Daoy (cell line): ENCODE measurements at places on chromosomes 6 and 20. TPM values are rescaled to one million over a fixed set of nuclear protein-coding genes. Genes with fewer than 3 reads are reported as not detected.

DNA sequence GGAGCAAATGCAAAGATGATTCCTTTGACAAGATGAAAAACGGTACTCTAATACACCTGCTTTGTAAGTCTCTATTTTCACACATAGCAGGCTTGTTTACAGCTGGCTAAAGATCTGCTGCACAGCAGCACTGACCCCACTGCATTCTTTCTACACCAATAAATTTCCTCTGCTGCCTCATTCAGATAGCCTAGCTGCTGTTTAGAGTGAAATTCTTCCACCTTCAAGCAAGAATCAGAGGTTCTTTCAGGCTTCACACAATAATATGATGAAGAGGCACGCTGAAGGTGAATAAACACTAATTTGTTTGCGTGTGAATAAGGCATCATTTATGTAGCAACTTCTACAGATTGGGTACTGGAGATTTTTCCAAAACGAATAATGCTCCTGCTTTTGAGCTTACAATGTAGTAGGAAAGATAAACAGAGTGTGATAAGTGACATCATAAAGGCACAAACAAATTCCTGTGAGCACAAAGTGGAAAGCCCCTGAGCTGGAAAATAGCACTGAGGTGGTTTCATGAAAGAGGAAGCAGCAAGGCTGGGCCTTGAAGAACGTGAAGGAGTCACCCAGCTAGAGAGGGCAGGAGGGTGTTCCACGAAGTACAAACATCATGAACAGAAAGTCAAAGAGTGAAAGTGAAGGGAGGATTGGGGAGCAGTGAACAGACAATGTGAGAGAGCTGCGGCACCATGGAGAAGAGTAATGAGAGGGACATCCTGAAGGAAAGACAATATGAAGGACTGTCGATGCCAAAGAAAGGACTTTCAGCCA lies 543.4 kb downstream of the CD83 start:
- peak; percentile 17 for DNase-seq

DNA sequence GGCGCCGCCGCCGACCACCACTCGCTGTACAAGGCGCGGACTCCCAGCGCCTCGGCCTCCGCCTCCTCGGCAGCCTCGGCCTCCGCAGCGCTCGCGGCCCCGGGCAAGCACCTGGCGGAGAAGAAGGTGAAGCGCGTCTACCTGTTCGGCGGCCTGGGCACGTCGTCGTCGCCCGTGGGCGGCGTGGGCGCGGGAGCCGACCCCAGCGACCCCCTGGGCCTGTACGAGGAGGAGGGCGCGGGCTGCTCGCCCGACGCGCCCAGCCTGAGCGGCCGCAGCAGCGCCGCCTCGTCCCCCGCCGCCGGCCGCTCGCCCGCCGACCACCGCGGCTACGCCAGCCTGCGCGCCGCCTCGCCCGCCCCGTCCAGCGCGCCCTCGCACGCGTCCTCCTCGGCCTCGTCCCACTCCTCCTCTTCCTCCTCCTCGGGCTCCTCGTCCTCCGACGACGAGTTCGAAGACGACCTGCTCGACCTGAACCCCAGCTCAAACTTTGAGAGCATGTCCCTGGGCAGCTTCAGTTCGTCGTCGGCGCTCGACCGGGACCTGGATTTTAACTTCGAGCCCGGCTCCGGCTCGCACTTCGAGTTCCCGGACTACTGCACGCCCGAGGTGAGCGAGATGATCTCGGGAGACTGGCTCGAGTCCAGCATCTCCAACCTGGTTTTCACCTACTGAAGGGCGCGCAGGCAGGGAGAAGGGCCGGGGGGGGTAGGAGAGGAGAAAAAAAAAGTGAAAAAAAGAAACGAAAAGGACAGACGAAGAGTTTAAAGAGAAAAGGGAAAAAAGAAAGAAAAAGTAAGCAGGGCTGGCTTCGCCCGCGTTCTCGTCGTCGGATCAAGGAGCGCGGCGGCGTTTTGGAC lies 2.0 kb downstream of the SOX4 start:
- DNase-seq, result peak; percentile 60

GRCh38 chr6:89145091-89145955 lies 532 bp upstream of the PM20D2 start:
- peak; percentile 15 for DNase-seq

Gene MAS1
- not detected in 2 replicates for total RNA-seq

Gene GATA5
- not detected in 2 replicates for total RNA-seq
